ENCODE measurements at places on chromosomes 7 and 10.

GRCh38 chr7:81627536-81628287, 142.1 kb downstream of the HGF start:
- DNase-seq = no peak

DNA sequence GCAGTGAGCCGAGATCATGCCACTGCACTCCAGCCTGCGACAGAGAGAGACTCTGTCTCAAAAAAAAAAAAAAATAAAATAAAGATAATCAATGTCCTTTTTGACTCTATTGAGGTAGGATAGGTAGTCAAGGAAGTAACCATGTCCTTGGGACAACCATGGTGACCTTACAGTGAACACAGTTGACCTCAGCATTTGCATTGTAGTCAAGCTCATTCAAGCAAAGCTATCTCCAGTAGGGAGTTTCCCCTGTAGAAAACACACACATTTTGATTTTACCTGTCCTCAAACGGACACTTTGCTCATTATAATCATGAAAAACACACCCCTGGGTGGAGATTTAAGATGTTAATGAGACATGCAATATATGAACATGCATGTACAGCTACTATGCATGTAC, 171.7 kb downstream of the KIF20B start:
- no peak for DNase-seq

- no peak for DNase-seq
Observed at GRCh38 chr10:79473496-79474095, 28.2 kb upstream of the ZCCHC24 start.

DNA sequence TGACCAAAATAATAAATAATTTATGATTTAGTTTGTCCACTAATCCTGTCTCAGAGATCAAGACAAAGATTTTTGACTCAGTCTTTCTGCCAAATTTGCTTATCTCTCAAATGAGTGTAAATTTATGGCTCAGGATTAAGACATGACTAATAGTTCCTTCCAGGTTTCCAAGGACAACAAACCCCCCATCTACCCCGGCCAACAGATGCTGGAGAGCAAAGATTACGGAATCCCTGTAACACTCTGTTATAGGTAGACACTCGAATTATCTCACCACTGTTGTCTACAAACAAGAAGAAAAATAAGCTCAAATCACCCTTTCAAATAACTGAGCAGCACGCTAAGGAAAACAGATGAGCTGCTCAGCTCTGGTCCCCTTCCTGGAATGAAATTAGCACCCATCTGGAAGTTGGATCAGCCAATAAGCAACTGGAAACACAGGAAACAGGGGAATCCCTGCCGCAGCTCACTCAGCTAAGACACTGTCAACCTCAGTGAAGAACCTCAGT, 56.8 kb upstream of the SVIL start:
- DNase-seq = no peak

DNA sequence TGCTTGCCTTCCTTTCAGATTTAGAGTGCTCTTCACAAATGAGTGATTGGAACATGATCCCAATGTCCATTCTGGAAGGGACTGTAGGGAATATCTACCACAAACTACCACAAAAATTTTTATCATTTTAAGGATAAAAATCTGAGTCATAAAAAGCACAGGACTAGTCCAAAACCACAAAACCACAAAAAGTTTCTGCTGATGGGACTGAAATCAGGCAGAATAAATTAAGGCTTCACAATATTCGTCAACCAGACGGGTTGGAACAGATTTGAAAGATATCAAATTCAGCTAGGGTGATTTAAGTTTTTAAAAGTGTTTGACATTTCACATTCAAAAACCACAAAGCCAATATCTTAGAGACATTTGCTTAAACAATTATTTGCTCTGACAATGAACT, 100.1 kb upstream of the PTN start:
- no peak for DNase-seq

GRCh38 chr10:132446661-132447445, 49.9 kb downstream of the PWWP2B start:
- DNase-seq = peak; percentile 60

- DNase-seq = no peak
Observed at GRCh38 chr7:90175667-90176066, 21.4 kb downstream of the STEAP1 start.
